CD8-positive, alpha-beta memory T cell (primary cell): ENCODE measurements at places on chromosomes 7 and 10. TPM values are rescaled to one million over a fixed set of nuclear protein-coding genes. Genes with fewer than 3 reads are reported as not detected.

The STOX1 gene
- total RNA-seq: 0.29 TPM

The IRF5 gene
- total RNA-seq: 7.1 TPM

The TEX36 gene
- total RNA-seq: not detected

GRCh38 chr7:131244259-131244852, 83.3 kb upstream of the MKLN1 start:
- no peak for DNase-seq
